HAP-1 (cell line): ENCODE measurements at places on chromosomes 1 and 21.

GRCh38 chr1:110393286-110393685, 2.5 kb upstream of the SLC16A4 start:
- DNase-seq: no peak

DNA sequence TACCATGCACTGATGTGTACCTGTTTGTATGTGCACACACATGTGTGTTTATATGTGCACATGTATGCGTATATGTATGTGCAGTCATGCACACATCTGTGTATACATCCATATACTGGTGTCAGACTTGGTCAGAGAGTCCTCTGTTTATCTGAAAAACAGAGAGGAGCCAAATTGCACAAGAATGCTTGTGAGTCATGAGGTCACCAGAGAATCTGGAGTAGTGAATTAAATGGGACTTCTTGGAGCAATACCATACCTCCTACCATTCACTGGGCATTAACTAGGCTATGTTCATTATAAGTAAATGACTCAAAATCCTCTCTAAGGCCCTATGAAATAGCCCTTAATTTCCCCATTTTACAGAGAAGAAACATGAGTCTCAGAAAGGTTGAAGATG, 272.1 kb upstream of the C1orf87 start:
- DNase-seq: no peak

- DNase-seq: no peak
Observed at GRCh38 chr1:160080381-160081100, 797 bp upstream of the KCNJ9 start.

DNA sequence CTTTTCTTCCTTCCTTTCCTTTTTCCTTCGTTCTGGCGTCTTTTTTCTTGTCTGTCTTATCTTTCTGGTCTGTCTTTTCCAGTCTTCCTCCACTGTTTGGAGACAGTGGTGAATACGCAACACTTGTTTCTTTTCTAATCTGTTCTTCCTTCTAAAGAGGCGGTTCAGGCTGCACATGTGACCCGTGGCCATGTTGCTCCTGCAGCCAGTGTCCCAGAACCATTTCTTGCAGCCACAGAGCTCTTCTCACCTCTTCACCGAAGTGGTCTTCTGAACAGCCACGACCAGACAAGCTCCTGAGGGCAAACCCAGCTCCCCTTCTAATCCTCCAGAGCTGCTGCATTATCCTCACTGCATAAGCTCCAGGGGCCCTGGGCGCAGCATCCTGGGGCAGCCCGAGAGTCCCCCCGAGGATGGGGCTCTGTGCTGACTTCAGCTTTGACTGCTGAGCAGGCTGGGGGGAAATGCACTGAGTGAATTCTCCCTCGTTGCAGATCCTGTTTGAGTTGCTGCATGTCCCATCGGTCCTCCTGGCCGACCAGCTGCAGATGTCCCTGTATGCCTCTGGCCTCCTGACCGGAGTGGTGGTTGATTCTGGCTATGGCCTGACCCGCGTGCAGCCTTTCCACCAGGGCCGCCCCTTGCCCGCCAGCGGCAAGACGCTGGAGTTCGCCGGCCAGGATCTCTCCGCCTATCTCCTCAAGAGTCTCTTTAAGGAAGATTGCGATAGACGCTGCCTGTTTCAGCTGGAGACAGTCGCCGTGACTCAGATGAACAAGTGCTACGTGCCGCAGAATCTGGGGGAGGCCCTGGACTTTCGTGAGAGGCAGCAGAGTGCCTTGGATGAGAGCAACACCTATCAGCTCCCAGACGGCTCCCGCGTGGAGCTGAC, 70.4 kb downstream of the ACTL8 start:
- no peak for DNase-seq

GRCh38 chr1:55913565-55913964, 665.8 kb downstream of the PLPP3 start:
- no peak for DNase-seq

DNA sequence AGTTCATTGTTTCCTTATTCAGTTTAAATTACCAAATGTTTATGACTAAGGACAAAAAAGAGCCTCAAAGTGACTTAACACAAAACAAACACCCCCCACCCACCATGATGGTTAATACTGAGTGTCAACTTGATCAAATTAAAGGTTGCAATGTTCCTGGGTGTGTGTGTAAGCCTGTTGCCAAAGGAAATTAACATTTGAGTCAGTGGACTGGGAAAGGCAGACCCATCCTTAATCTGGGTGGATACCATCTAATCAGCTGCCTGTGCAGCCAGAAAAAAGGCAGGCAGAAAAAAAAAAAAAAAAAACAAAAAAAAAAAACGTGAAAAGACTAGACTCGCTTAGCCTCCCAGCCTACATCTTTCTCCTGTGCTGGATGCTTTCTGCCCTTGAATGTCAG, 543.4 kb downstream of the NEGR1 start:
- no peak for DNase-seq
